ENCODE measurements at places on chromosomes 1 and 21. TPM values are rescaled to one million over a fixed set of nuclear protein-coding genes. Genes with fewer than 3 reads are reported as not detected.

The EPHA10 gene
- under 0.01 TPM for total RNA-seq

The LSM10 gene
- 52.8 TPM for total RNA-seq

The RGS2 gene
- total RNA-seq: 7.5 TPM

The OR6K3 gene
- not detected for total RNA-seq

The NPR1 gene
- total RNA-seq: 0.92 TPM

The KRTAP19-1 gene
- total RNA-seq: not detected

The CTSS gene
- 21.3 TPM for total RNA-seq

The TNFRSF14 gene
- total RNA-seq: 2.7 TPM

The DMRTA2 gene
- total RNA-seq: not detected

The CDC20 gene
- total RNA-seq: 308 TPM

The MPL gene
- not detected for total RNA-seq

The MPZ gene
- total RNA-seq: 1.2 TPM

The EVA1C gene
- 0.29 TPM for total RNA-seq

The MNDA gene
- not detected for total RNA-seq

The C1orf105 gene
- total RNA-seq: not detected

The POMGNT1 gene
- 81.7 TPM for total RNA-seq

The GREM2 gene
- total RNA-seq: not detected

The CR1 gene
- total RNA-seq: not detected

The FCRLB gene
- total RNA-seq: 3.6 TPM

The LEMD1 gene
- total RNA-seq: 0.52 TPM

The DRAXIN gene
- under 0.01 TPM for total RNA-seq

The RASSF5 gene
- 3.5 TPM for total RNA-seq

The CALML6 gene
- total RNA-seq: not detected

The MROH9 gene
- not detected for total RNA-seq

The TMEM63A gene
- total RNA-seq: 19.5 TPM

The FCAMR gene
- not detected for total RNA-seq
